Pancreas (tissue), 10 donors: ENCODE measurements at places on chromosomes 5 and 9. TPM values are rescaled to one million over a fixed set of nuclear protein-coding genes. Genes with fewer than 3 reads are reported as not detected.
A peak's percentile ranks its signal among the peaks of the same experiment; 100 is the strongest.

LTC4S gene
- total RNA-seq, result 5.3 TPM

GRCh38 chr5:139647506-139648204 is 494 bp upstream of the CXXC5 start:
- DNase-seq, result peak; percentile 51
- H3K4me3 ChIP-seq, result peak overlapping the region; percentile 99
- no peaks in the 10 kb centered on the region for H3K27me3 ChIP-seq
- peaks cover 21% of the 10 kb centered on the region for H3K4me1 ChIP-seq
- no peaks in the 10 kb centered on the region for H3K36me3 ChIP-seq

FABP6 gene
- not detected for total RNA-seq

- no peaks in the 10 kb centered on the region for H3K27me3 ChIP-seq
- no peak for DNase-seq
- H3K4me1 ChIP-seq, result no peaks in the 10 kb centered on the region
- H3K36me3 ChIP-seq, result no peaks in the 10 kb centered on the region
- H3K27ac ChIP-seq, result no peak overlapping the region
- H3K4me3 ChIP-seq, result peak overlapping the region; percentile 14
Observed at GRCh38 chr5:140967226-140967893, 1.1 kb downstream of the PCDHAC2 start.
